ENCODE measurements at places on chromosomes 12 and 14. TPM values are rescaled to one million over a fixed set of nuclear protein-coding genes. Genes with fewer than 3 reads are reported as not detected.

Gene CIDEB
- polyA plus RNA-seq = 0.19 TPM

Gene TCL1A
- not detected for polyA plus RNA-seq

Gene RTN1
- polyA plus RNA-seq = 0.44 TPM

Gene TBX5
- polyA plus RNA-seq = 16.6 TPM

DNA sequence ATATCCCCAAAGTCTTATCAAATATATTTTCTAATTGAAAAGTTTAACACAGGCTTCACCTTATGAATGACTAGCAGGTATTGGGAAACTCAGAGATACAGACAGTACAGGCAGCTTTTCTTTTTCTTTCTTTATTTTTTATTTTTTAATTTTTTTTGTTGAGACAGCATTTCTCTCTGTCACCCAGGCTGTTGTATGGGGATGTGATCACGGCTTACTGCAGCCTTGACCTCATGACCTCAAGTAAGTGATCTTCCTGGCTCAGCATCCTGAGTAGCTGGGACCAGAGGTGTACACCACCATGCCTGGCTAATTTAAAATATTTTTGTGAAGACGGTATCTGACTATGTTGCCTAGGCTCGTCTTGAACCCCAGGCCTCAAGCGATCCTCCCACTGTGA, 85.0 kb downstream of the BRMS1L start:
- H3K27me3 ChIP-seq = no peaks in the 10 kb centered on the region
- no peak for DNase-seq
- no peak overlapping the region for H3K27ac ChIP-seq

- no peaks in the 10 kb centered on the region for H3K36me3 ChIP-seq
- H3K4me3 ChIP-seq = no peak overlapping the region
- DNase-seq = peak; percentile 61
- H3K4me1 ChIP-seq = peaks cover 16% of the 10 kb centered on the region
These were observed 45.0 kb downstream of the SMOC1 start for GRCh38 chr14:69924201-69924600.

DNA sequence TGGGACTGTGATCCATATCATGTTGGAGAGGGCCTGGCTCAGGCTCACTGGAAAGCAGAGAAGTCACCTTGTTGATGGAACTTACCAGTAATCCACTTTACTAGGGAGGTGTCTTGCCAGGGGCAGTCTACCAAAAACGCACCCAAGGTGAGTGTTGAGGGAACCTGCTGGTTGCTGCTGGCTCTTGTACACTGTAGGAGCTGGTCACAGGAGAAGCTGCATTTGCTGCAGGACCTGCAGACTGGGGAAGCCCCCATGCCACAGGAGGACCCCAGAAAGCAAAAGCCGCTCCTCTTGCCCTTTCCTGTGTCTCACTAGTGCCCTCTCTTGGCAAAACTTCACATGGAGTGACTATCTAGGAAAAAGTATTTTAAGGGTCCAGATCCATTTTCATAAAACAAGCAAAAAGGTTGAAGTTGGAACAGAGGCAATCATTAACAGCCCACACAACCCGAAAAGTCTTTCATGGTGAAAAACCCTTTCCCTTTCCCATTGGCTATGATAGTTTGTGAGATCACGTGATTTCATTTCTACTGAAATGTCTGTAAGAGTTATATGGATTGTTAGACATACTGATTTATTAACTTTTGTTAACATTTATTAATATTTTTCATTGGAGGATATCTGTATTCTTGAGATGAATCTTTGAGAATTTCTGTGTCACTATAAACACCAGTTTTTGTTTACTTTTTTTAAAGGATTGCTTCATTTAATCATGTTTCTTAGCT, 59.2 kb downstream of the RASSF8 start:
- H3K4me3 ChIP-seq = no peak overlapping the region
- no peaks in the 10 kb centered on the region for H3K27me3 ChIP-seq
- H3K27ac ChIP-seq = no peak overlapping the region
- DNase-seq = peak; percentile 36
- peaks cover 9% of the 10 kb centered on the region for H3K4me1 ChIP-seq

DNA sequence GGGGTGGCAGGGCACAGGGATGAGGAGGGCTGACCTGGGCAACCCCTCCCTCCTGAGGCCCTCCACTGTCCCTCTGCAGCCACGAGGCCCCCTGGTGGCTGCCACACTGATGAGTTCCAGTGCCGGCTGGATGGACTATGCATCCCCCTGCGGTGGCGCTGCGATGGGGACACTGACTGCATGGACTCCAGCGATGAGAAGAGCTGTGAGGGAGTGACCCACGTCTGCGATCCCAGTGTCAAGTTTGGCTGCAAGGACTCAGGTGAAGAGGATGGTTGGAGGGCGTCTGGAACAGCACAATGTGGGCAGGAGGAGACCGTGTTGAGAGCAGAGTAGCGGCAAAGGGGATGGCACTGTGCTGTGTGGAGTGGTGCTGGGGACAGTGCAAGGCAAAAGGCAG, 25.7 kb upstream of the LRP1-AS start:
- no peak overlapping the region for H3K4me3 ChIP-seq
- H3K36me3 ChIP-seq = peaks cover 87% of the 10 kb centered on the region
- no peak for DNase-seq
- H3K27me3 ChIP-seq = no peaks in the 10 kb centered on the region
- H3K27ac ChIP-seq = no peak overlapping the region

- DNase-seq = no peak
- H3K36me3 ChIP-seq = no peaks in the 10 kb centered on the region
- H3K27me3 ChIP-seq = peaks cover 76% of the 10 kb centered on the region
- H3K27ac ChIP-seq = no peak overlapping the region
- H3K4me1 ChIP-seq = no peaks in the 10 kb centered on the region
These were observed 220 bp upstream of the KRT83 start for GRCh38 chr12:52321418-52321817.

GRCh38 chr12:51591016-51591901, at the start of gene SCN8A:
SCN8A (plus strand) TSS chr12:51591233; CDS start chr12:51662818, 71,585 bp downstream.
- no peaks in the 10 kb centered on the region for H3K27me3 ChIP-seq
- no peaks in the 10 kb centered on the region for H3K36me3 ChIP-seq
- H3K4me3 ChIP-seq = peak within 1 kb of the TSS; percentile 69
- H3K27ac ChIP-seq = peak within 1 kb of the TSS; percentile 68
- H3K4me1 ChIP-seq = no peaks in the 10 kb centered on the region
- DNase-seq = peak; percentile 56

GRCh38 chr14:70189456-70190077, 816 bp upstream of the SLC8A3 start:
- H3K27me3 ChIP-seq = peaks cover 19% of the 10 kb centered on the region
- H3K27ac ChIP-seq = no peak overlapping the region
- H3K4me1 ChIP-seq = no peaks in the 10 kb centered on the region
- no peaks in the 10 kb centered on the region for H3K36me3 ChIP-seq

DNA sequence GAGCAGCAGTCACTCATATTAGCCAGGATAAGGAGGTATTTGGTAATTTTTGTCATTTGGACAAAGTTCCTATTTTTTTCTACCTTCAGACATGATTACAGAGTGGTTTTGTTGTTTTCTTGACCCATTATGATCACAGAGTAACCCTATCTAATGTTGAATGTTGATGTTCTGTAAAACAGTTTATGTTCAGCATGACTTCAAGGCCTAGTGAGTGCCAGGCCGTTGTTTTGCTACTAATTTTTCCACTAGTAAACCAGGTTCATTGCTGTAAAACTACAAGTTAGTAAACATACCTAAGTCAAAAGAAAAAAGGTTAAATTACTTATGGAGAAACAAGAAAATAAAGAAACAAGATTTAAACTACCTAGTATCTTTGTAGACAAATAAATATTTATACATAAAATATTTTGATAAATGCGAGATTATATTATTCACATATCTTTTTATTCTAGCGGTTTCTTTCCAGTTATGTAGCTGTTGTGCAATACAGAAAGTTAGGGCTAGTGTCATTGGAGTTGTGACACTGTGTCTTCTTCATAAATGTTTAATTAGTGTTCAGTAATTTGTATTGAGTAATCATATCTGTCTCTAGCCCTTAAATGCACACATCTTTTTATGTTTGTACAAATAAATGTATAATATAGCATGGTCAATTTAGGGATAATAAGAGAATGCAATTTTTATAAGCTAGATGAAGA, 16.5 kb downstream of the ETNK1 start:
- H3K4me1 ChIP-seq = no peaks in the 10 kb centered on the region
- no peak overlapping the region for H3K4me3 ChIP-seq
- H3K27me3 ChIP-seq = no peaks in the 10 kb centered on the region
- no peak overlapping the region for H3K27ac ChIP-seq

Measured in IMR-90 (cell line).